ENCODE measurements at places on chromosomes 2 and 18.
A peak's percentile ranks its signal among the peaks of the same experiment; 100 is the strongest.

DNA sequence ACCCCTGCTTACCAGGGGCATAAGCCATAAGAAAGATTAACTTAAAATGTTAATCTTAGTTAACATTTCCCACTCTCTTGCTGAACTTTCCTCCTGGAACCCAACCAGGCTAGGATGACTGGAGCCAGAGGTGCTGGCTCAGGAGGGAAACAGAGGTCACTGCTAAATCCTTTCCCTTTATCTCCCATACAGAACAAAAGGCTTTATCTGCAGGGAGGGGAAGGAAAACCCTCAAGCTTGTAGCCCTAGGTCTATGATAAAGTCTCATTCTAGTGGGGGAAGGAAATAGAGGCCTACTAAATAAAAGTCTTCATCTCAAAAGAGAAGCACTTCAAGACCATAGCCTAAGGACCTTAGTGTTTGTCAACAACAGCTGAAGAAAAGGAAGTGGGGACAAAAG lies 18.6 kb downstream of the HIBCH start:
- DNase-seq: no peak

DNA sequence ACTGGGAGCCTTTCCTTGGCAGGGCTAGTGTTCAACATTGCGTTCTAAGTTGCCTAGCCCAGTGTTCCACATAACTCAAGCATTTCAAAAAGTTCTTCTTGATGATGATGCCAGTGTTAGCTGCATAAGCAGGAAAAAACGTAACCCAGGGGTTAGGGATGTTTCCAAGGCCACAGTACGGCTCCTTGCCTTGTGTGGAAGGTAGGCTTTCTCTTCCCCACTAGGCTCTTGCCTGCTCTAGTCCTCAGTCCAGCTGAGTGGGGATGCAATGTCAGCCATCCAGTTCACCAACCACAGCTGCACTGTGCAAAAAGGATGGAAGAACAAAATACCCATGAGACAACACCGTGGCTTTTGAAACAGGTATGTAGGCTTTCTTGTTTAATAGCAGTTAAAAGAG lies 28.0 kb upstream of the CYP26B1 start:
- no peak for DNase-seq

DNA sequence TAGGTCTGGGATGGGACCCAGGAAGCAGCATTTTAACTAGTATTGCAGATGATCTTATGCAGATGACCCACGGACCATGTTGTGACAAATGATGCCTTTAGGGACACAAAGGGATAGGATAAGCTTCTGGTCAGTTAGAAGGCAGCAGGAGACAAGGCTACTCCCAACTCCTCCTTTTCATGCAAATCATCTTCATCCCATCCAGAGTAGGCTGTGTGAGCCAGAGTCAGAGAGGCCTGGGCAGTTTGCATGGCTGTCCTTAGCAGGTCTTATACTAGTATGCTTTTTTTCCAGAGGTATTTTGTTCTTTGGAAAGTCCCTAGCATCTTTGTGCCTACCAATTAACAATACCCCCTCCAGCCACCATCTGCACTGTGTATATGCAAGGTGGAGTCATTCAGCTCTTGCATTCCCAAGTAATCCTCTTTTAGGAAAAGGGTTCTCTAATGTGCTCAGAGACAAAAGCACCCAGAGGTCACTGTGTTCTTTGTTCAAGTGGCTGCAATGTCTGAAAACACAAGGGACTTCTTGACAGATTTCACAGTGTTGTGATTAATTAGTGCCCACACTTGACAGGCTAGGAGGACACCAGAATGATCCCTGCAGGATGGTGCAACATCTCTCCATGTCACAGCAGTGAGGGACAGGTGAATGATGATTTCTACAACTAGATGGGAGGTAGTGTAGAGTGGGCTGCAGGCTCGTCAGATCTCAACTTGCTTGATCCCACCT lies 225.8 kb downstream of the NCKAP5 start:
- no peak for DNase-seq

DNA sequence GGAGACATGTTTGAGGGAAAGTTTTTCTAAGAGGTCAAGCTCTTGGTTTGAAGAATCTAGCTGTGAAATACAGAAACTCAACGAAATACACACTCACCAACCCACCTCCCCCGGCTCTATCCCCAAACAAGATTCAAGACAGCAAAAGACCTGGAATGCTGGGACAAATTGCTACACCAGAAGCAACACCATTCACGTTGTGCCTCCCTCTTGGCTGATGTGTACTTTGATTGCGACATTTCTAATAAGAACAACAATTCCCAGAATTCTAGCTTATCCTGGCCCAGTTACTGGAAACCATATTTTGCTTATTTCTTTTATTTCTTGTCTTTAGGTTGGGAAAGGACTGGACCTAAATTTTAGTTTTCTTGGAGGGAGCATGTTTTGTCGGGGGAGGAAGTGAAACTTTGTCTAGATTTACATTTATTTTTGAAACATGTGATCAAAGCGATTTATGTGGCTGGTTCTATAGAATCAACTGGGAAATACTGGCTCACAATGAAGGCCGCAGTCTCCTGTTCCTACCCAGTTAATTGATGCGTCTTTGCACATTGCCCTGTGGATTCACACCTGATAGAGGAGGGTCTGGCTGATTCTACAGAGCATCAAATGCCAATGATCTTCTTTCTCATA lies 29.6 kb upstream of the LPIN1 start:
- DNase-seq: no peak

DNA sequence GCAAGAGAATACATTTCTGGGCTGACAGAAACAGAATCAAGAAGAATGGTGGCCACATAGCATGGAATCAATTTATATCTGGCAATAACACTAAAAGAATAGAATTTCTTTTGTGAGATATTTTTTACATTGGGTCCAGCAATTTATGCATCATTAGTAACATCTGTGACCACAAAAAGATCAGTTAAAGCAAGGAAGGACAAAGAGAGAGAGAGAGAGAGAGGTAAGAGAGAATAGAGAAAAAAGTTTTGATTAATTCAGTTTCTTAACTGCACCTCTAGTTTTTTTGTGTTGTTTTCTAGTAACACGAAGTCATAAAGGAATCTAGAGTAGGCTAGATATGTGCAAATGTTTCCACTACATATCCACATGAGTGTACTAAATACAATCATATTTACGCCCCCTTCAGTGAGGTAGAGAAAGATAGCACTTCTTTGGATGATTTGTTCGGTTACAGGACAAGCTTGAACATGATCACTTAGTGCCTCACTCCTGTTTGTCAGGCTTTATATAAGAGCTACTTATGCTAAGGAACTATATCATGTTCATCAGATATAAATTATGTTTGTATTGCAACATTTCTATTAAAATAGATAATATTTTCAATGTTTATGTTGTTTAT lies 247.4 kb upstream of the COL3A1 start:
- DNase-seq: no peak

GRCh38 chr2:73984922-73985307 lies 205 bp downstream of the TET3 start:
- no peak for DNase-seq

DNA sequence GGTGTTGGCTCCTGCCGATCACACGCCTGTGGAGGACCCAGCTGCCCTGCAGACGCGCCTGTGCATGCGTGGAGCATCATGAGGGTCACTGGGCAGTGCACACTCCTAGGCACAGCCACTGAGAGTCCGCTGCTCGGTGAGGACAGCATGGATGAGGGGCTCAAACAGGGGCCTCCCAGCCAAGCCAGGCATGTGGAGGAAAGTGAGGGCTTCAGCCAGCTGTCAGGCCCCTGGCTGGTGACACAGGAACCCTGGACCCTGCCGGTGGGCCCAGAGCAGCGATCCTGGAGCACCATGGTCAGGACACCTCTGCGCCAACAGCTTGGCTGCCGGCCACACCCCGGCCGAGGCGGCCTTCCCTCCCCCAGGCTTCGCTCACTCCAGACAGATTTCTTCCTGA lies 171.2 kb downstream of the RTP5 start:
- no peak for DNase-seq

GRCh38 chr2:101295895-101296294 lies 12.6 kb downstream of the RNF149 start:
- DNase-seq: no peak

GRCh38 chr2:174438146-174438886 lies 42.8 kb downstream of the SCRN3 start:
- DNase-seq: no peak

GRCh38 chr18:68839701-68840100 lies 41.8 kb downstream of the CCDC102B start:
- DNase-seq: no peak

- DNase-seq: no peak
Observed at GRCh38 chr2:204732019-204732418, 186.7 kb downstream of the PARD3B start.

DNA sequence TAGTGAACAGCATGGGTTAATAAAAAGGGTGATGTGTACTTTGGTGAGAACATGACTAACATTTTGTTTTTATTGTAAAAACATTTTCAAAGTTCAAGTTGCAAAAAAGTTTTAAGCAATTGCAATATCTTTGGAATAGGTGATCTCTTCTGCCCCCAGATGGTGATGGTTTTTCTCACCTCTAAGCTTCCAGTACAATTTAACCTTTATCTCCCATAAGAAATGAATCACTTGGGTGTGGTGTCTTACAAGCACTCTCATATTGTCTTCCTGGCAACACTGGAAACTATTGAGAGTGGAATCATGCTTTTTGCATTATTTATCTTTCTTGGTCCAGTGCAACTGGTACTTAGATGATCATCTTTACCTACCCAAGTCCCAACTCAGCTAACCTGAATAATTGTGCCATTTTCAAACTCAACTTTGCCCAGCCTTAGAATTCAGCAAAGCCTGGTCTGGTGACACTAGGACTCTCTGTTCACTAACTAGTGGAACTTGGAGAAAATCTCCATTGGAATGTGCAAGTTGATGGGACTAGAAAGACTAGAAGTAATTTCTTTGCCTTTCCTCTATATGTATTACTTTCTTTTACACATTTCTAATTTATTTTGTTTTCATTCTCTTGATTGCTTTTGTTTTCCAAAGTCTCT lies 964.7 kb upstream of the ZEB2 start:
- no peak for DNase-seq

DNA sequence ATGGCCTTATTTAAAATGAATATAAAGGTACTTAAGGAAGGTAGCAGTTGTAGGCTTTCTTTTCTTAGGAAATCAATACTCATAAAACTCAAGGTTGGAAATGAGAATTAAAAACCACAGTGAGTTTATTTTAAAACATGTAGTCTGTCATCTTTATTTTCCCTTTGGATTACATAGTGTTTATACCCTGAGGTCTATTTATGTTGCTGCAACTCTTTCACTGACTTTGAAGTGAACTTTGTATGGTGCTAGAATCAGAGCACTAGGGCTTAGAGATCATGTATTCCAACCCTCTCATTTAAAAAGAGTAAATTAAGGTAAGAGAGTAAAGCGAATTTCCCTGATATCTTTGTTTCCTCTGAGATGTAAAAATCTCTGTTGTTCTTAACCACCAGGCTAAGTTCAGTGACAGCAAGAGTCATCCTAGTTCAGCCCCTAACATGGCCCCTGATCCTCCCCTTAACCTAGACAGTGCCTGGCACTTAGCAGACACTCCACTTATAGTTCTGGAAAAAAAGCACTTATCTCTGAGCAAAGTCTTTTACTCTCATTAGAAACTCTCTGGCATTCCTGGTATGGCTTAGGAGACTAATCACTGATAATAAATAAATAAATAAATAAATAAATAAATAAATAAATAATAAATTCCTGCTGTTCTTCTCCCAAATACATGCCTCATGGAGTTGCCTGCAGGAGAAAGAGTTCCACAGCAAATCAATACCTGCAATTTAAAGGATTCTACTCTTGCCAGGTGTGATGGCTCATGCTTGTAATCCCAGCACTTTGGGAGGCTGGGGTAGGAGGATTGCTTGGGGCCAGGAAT lies 33.0 kb upstream of the PPP1R1C start:
- DNase-seq: no peak

GRCh38 chr2:40628556-40628955 lies 176.7 kb upstream of the SLC8A1 start:
- DNase-seq: no peak

- no peak for DNase-seq
Observed at GRCh38 chr2:239648607-239649006, 247.8 kb upstream of the HDAC4 start.

GRCh38 chr2:112724591-112725525 lies 4.0 kb downstream of the NT5DC4 start:
- no peak for DNase-seq

DNA sequence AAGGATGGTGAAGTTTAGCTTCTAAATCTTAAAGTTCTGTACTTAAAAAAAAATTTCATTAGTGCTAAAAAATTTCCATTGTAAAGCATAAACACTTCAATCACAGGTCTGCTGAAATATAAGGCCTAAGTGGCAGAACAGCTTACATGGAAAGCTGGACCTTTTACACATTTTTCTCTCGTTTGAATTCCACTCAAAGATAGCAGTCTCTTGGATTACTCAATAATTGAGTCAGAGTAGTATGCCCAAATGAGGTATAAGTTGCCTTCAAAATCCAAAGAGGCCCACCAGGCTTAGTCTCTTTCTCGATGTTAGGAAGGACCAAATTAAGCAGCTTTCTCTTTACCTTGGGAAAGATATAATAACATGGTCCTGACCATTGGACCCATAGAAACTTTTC lies 220.4 kb upstream of the CWC22 start:
- DNase-seq: no peak

GRCh38 chr2:54876764-54877163 lies 153.3 kb downstream of the EML6 start:
- no peak for DNase-seq

DNA sequence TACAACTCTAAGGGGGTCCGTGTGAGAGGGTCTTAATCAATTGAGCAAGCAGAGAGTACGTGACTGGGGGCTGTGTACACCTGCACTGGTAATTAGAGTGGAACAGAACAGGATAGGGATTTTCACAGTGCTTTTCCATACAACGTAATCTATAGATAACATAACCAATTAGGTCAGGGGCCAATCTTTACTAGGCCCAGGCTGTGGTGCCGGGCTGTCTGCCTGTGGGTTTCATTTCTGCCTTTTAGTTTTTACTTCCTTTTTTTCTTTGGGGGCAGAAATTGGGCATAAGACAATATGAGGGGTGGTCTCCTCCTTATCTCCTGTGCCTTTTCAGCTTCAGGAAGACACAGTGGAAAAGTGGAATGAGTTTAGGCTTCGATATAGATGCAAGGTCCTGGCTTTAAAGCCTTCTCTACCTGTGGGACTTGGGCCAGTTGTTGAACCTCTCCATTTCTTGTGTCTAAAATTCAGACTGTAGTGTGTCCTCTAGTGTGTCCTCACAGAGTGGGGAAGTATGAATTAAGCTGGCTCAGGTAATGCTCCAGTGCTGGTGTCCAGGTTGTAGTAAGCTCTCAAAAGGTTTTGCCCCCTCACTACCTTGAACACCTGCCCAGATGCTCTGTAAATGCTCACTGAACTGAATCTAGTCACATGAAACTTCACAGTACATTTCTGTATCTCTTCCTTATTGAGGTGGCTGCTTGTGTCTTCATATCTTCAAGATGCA lies 422.8 kb downstream of the SETBP1 start:
- peak; percentile 34 for DNase-seq

- no peak for DNase-seq
Observed at GRCh38 chr18:22275706-22276333, 106.4 kb downstream of the GATA6 start.

DNA sequence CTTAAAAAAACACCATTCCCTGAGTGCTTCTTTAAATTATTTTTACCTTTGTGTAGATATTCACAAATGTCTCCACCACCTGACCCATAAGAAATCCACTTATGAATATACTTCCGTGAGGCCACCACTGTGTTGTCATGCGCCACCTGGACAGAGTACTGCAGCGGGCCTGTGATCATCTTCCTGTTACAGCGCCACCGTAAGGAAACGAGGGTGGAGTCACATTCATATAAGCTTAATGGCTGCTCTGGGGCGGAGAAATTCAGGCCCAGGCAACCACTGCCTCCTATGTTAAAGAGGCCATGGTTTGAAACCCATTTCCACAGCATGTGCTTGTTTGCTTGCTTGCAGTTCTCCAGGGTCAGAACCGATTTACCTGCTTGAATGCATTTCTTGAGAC lies 17.7 kb downstream of the PLA2R1 start:
- DNase-seq: no peak

GRCh38 chr2:162333968-162334367 lies 10.0 kb upstream of the GCA start:
- no peak for DNase-seq

Data from CD4-positive, alpha-beta T cell treated with Interleukin-15 for 1 hour (primary cell).